ENCODE measurements at places on chromosomes 5 and 9.

GRCh38 chr5:144308906-144309670 is 138.4 kb downstream of the KCTD16 start:
- no peak overlapping the region for H3K4me3 ChIP-seq
- peaks cover 16% of the 10 kb centered on the region for H3K27me3 ChIP-seq
- H3K4me1 ChIP-seq: no peaks in the 10 kb centered on the region
- no peak overlapping the region for H3K27ac ChIP-seq
- DNase-seq: no peak

GRCh38 chr9:78366827-78367226 is 69.9 kb downstream of the PSAT1 start:
- no peak overlapping the region for H3K4me3 ChIP-seq
- peaks cover 2% of the 10 kb centered on the region for H3K4me1 ChIP-seq

DNA sequence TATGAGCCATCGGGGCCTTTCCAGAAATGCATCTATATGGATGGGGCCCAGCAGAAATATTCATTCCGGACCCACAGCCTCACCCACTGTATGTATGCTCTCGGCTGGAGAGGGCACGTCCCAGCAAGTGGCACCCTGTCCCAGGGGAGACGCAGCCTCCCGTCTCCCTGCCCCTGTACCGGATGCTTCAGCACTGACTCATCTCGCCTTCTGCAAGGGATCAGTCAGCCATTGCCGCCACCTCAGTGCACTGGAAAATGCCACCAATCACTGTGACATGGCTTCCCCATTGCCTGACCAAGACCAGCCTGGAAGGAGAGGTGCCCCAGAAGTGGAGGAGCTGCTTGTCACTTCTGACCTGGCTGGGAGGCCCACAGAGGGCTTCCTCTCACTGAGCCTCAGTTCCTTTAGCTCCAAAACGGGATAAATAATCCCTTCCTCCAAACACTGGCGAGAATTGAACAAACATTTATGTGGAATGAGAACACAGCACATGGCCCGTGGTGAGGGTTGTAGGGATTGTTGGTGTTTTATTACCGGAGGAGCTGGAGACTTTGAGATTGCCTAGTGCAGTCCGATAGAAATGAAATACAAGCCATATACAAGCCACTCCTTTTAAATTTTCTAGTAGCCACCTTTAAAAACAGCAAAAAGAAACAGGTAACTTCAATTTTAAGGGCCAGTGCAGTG is 43.9 kb upstream of the ORM1 start:
- H3K4me3 ChIP-seq: no peak overlapping the region
- H3K36me3 ChIP-seq: no peaks in the 10 kb centered on the region
- peaks cover 2% of the 10 kb centered on the region for H3K4me1 ChIP-seq
- DNase-seq: no peak
- H3K27me3 ChIP-seq: peaks cover 11% of the 10 kb centered on the region

DNA sequence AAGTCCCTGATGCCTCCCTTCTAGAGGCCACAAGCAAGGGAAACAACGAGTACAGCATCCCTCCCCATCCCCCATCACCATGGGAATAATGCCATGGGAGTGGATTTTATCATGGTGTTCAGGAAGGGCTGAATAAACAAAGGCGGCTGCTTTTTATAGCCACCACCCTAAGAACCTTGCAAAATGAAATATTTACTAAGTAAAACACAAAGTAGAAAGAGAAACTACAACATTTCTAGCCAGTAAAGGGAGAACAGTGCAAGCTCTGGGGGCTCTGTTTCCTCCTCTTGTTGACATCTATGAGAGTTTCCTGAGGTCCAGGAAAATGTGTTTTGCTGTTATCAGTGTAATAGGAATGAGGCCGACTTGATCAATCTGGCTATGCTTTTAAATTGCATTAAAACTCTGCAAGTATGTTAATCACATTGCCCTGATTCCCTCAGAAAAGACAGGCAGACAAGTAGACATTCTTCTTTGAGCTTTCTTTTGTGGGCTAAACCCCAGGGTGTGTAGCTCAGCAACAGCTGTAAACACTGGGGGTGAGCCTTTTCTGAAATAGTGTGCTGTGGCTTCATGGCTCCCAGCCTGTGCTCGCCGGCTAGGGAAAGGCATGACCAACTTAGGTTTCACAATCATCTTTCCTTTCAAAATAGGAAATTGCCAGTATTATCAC is 31.1 kb downstream of the SV2C start:
- H3K27ac ChIP-seq: no peak overlapping the region
- no peak for DNase-seq
- peaks cover 43% of the 10 kb centered on the region for H3K27me3 ChIP-seq
- H3K4me1 ChIP-seq: peaks cover 5% of the 10 kb centered on the region

DNA sequence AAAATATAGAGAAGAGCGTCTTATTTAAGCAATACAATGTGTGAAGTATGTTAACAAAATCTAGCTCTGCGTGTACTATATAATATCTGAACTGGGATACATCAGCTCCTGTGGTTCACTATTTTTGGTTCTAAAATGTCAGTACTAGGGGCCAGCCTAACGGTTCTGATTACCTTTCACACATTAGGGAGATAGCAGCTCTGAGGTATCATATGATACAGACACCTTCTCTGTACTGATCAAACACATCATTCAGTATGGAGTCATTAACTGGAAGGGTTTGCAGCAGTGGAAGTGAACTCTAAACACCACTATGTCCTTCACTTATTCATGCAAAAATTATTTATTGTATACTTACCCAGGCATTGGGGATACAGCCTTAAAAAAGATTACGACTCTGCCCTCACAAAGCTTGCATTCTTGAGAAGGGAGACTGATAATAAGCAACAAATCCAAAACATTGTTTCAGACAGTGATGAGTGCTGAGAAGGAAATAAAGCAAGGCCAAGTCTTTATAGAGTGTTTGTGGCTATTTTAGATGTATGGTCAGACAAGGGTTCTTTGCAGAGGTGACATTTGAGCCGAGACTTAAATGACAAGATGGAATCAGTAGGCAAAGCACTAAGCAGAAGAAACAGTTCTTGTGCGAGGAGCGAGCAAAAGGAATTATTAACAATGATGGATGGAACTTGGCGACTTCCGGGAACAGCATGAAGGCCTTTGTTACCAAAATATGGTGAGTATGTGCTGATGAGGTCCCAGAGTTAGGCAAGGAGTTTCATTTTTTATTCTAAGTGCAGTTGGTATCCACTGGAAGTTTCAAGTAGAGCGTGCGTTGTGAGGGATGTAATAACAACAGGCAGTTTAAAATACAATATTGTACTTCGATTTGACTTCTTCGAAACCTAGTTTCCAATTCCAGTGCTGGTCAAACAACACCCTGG is 1.8 kb upstream of the LNPEP start:
- H3K4me1 ChIP-seq: peaks cover 55% of the 10 kb centered on the region
- H3K36me3 ChIP-seq: no peaks in the 10 kb centered on the region
- H3K4me3 ChIP-seq: peak overlapping the region; percentile 96
- no peak for DNase-seq
- no peaks in the 10 kb centered on the region for H3K27me3 ChIP-seq

- H3K27ac ChIP-seq: no peak overlapping the region
- no peaks in the 10 kb centered on the region for H3K27me3 ChIP-seq
- H3K4me3 ChIP-seq: no peak overlapping the region
- no peak for DNase-seq
- H3K36me3 ChIP-seq: no peaks in the 10 kb centered on the region
- H3K4me1 ChIP-seq: no peaks in the 10 kb centered on the region
Observed at GRCh38 chr5:33074548-33074947, 363.4 kb downstream of the NPR3 start.

GRCh38 chr5:33205727-33206410 is 234.9 kb upstream of the TARS1 start:
- H3K4me3 ChIP-seq: no peak overlapping the region
- no peaks in the 10 kb centered on the region for H3K27me3 ChIP-seq
- H3K36me3 ChIP-seq: no peaks in the 10 kb centered on the region
- H3K4me1 ChIP-seq: no peaks in the 10 kb centered on the region

DNA sequence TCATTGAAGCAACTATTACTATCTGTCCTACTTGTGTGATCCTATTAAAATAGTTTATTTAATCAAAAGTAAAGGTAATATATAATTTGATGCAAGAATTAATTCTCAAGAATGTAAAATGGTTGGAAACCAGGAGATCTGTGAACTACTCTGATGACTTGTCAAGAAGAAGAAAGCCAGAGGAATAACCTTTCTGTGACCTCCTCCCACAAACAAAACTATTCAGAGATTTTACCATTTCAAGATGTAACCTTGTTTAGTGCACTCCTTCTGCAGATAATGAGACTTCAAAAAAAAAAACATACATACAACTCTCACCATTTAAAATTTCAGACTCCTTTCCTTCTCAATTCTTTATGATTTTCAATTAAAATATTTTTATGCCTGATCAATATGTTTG is 79.5 kb downstream of the RFX3 start:
- H3K4me1 ChIP-seq: peaks cover 13% of the 10 kb centered on the region
- no peak overlapping the region for H3K4me3 ChIP-seq
- no peak overlapping the region for H3K27ac ChIP-seq
- peaks cover 2% of the 10 kb centered on the region for H3K36me3 ChIP-seq

DNA sequence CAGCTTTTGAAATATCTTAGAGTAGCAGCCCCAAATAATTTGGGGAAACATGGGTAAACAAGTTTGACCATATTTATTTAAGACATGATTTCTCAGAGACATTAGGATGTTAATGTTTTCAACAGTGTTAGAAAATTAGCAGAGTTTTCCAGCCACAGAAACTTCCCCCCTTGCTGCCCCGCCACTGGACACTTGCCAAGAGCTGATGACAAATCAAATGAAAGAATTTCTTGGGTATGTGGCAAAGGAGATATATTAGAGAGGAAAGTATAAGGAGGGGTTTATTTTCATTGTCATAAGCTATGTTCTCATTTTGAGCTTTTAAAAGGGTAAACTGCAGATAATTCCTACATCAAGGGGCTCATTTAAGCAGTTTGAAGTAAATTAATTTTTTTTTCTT is 15.9 kb downstream of the GABRA1 start:
- no peak overlapping the region for H3K27ac ChIP-seq
- H3K4me3 ChIP-seq: no peak overlapping the region
- no peaks in the 10 kb centered on the region for H3K4me1 ChIP-seq
- no peaks in the 10 kb centered on the region for H3K27me3 ChIP-seq
- H3K36me3 ChIP-seq: no peaks in the 10 kb centered on the region

GRCh38 chr9:109270971-109271925 is 49.6 kb downstream of the EPB41L4B start:
- H3K4me1 ChIP-seq: no peaks in the 10 kb centered on the region
- H3K27me3 ChIP-seq: peaks cover 27% of the 10 kb centered on the region
- DNase-seq: no peak
- no peaks in the 10 kb centered on the region for H3K36me3 ChIP-seq
- no peak overlapping the region for H3K4me3 ChIP-seq

DNA sequence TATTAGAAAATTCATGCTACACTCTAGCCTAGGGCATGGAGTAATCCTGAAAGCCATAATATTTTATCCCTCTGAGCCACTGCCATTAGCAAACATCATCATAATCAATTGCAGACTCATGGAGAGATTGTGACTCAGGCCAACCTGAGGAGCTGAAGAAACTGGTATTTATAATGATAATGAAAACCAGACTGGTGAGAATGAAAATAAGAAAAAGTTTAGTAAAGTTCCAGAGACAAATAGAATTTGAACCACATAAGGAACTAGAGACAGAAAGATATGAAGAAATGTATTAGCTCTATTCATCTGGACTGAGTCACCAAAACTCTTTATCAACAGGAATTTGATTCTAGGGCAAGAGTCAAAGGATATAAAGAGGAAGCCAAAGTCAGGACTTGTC is 158.7 kb downstream of the DRD1 start:
- H3K36me3 ChIP-seq: no peaks in the 10 kb centered on the region
- no peaks in the 10 kb centered on the region for H3K4me1 ChIP-seq
- H3K27me3 ChIP-seq: peaks cover 19% of the 10 kb centered on the region
- no peak for DNase-seq
- no peak overlapping the region for H3K4me3 ChIP-seq

GRCh38 chr5:92548346-92548745 is 1032.7 kb downstream of the NR2F1-AS1 start:
- no peak overlapping the region for H3K27ac ChIP-seq
- no peak for DNase-seq
- no peak overlapping the region for H3K4me3 ChIP-seq
- H3K36me3 ChIP-seq: no peaks in the 10 kb centered on the region
- no peaks in the 10 kb centered on the region for H3K4me1 ChIP-seq
- H3K27me3 ChIP-seq: no peaks in the 10 kb centered on the region

GRCh38 chr9:96567203-96567700 is 52.4 kb downstream of the CDC14B start:
- H3K27ac ChIP-seq: peak overlapping the region; percentile 54
- no peak for DNase-seq

GRCh38 chr9:37620396-37620795 is 28.0 kb upstream of the TOMM5 start:
- H3K36me3 ChIP-seq: peaks cover 2% of the 10 kb centered on the region
- H3K27me3 ChIP-seq: peaks cover 42% of the 10 kb centered on the region
- no peak for DNase-seq
- no peak overlapping the region for H3K27ac ChIP-seq
- peaks cover 8% of the 10 kb centered on the region for H3K4me1 ChIP-seq

DNA sequence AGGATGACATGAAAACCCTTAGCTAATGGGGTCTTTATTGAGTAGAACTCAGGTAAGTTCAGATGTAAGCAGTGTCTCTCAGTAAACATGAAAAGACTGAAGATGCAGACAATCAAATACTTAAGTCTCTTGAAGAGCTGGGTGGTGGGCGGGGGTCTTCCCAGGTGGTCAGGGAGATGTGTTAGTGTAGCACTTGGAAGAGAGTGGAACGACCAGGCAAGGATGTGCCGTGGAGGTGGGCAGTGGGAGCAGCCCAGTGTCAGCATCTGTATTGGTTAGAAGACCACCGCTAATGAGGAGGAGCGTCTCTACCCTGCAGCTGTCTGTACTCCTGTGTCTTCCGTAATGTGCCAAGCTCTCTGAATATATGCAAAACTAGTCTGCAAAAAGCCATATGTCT is 4.4 kb downstream of the S1PR3 start:
- no peaks in the 10 kb centered on the region for H3K36me3 ChIP-seq
- H3K4me1 ChIP-seq: no peaks in the 10 kb centered on the region
- no peak overlapping the region for H3K4me3 ChIP-seq
- no peak for DNase-seq
- H3K27ac ChIP-seq: no peak overlapping the region
- H3K27me3 ChIP-seq: peaks cover 48% of the 10 kb centered on the region

- H3K4me3 ChIP-seq: peak overlapping the region; percentile 33
- H3K27ac ChIP-seq: peak overlapping the region; percentile 51
- H3K36me3 ChIP-seq: peaks cover 4% of the 10 kb centered on the region
- no peaks in the 10 kb centered on the region for H3K27me3 ChIP-seq
- H3K4me1 ChIP-seq: peaks cover 54% of the 10 kb centered on the region
Observed at GRCh38 chr9:77981332-77981731, 50.3 kb downstream of the GNAQ start.

GRCh38 chr5:100852051-100852450 is 51.0 kb downstream of the ST8SIA4 start:
- peaks cover 29% of the 10 kb centered on the region for H3K4me1 ChIP-seq
- H3K36me3 ChIP-seq: peaks cover 4% of the 10 kb centered on the region
- DNase-seq: no peak

GRCh38 chr5:60010853-60011252 is 117.3 kb upstream of the PDE4D start:
- no peaks in the 10 kb centered on the region for H3K27me3 ChIP-seq
- H3K4me1 ChIP-seq: no peaks in the 10 kb centered on the region
- DNase-seq: no peak
- H3K36me3 ChIP-seq: no peaks in the 10 kb centered on the region
- H3K4me3 ChIP-seq: no peak overlapping the region

GRCh38 chr5:5492087-5492933 is 69.8 kb downstream of the ICE1 start:
- DNase-seq: peak; percentile 17
